ENCODE measurements at places on chromosomes 2 and 18. TPM values are rescaled to one million over a fixed set of nuclear protein-coding genes. Genes with fewer than 3 reads are reported as not detected.

GAREM2 gene
- polyA plus RNA-seq, result 9.0 TPM

CLK1 gene
- polyA plus RNA-seq, result 273 TPM

VAMP5 gene
- polyA plus RNA-seq, result 75.2 TPM

ERBB4 gene
- polyA plus RNA-seq, result 1.2 TPM

MYOM1 gene
- 2.6 TPM for polyA plus RNA-seq

TMEM87B gene
- 29.6 TPM for polyA plus RNA-seq

LAMA1 gene
- polyA plus RNA-seq, result 12.0 TPM

ANKAR gene
- 26.3 TPM for polyA plus RNA-seq

AFF3 gene
- 20.4 TPM for polyA plus RNA-seq

ALPG gene
- not detected for polyA plus RNA-seq

TWSG1 gene
- 60.2 TPM for polyA plus RNA-seq

MC2R gene
- polyA plus RNA-seq, result not detected

HOXD8 gene
- polyA plus RNA-seq, result 1.6 TPM

ANKRD36B gene
- polyA plus RNA-seq, result 57.1 TPM

TEX44 gene
- polyA plus RNA-seq, result 0.15 TPM

LYG2 gene
- 0.54 TPM for polyA plus RNA-seq

CIB4 gene
- polyA plus RNA-seq, result 2.3 TPM
